ENCODE measurements at places on chromosomes 2 and 18. TPM values are rescaled to one million over a fixed set of nuclear protein-coding genes. Genes with fewer than 3 reads are reported as not detected.

FSHR gene
- 0.31 TPM for total RNA-seq

NEB gene
- total RNA-seq = 1,157 TPM

LHCGR gene
- total RNA-seq = 0.44 TPM

CPO gene
- 0.13 TPM for total RNA-seq

LRRC30 gene
- 6.5 TPM for total RNA-seq

KCNIP3 gene
- 5.8 TPM for total RNA-seq

MRPL44 gene
- 30.9 TPM for total RNA-seq

SERPINB5 gene
- total RNA-seq = not detected

ANKRD62 gene
- total RNA-seq = not detected

RBFA gene
- 26.1 TPM for total RNA-seq

CABYR gene
- total RNA-seq = 2.8 TPM

ALLC gene
- 0.09 TPM for total RNA-seq

L3MBTL4 gene
- 4.2 TPM for total RNA-seq

RHBDD1 gene
- 27.6 TPM for total RNA-seq

WNT6 gene
- total RNA-seq = 0.09 TPM

C2orf92 gene
- total RNA-seq = 9.1 TPM

REG3G gene
- total RNA-seq = not detected

SRD5A2 gene
- total RNA-seq = under 0.01 TPM

MOB4 gene
- total RNA-seq = 35.1 TPM

ZNF385B gene
- total RNA-seq = 3.9 TPM

NDUFS1 gene
- 99.3 TPM for total RNA-seq

IL36G gene
- 0.31 TPM for total RNA-seq

MALL gene
- total RNA-seq = 6.3 TPM

CNDP1 gene
- total RNA-seq = 0.13 TPM

TNFRSF11A gene
- 2.0 TPM for total RNA-seq

SP5 gene
- 5.0 TPM for total RNA-seq

PPP1R1C gene
- total RNA-seq = 0.40 TPM

AGAP1 gene
- 19.1 TPM for total RNA-seq

ACTR3 gene
- 107 TPM for total RNA-seq

ANO7 gene
- 0.35 TPM for total RNA-seq

GPBAR1 gene
- 1.3 TPM for total RNA-seq

LYPD6 gene
- total RNA-seq = 2.0 TPM

SPHKAP gene
- total RNA-seq = 26.2 TPM

LINC00305 gene
- total RNA-seq = not detected

UGT1A4 gene
- total RNA-seq = not detected

APCDD1 gene
- total RNA-seq = 6.3 TPM

ASPRV1 gene
- 2.6 TPM for total RNA-seq

MYO1B gene
- 94.1 TPM for total RNA-seq

KCNG3 gene
- 0.09 TPM for total RNA-seq

TLX2 gene
- total RNA-seq = not detected

TP53I3 gene
- total RNA-seq = 35.5 TPM

CNGA3 gene
- total RNA-seq = 0.40 TPM

FBXO41 gene
- 0.09 TPM for total RNA-seq

DCC gene
- total RNA-seq = 0.13 TPM

BARD1 gene
- total RNA-seq = 36.9 TPM

RAB6C gene
- total RNA-seq = 0.09 TPM

LIMS4 gene
- 3.8 TPM for total RNA-seq

ANKRD30BL gene
- total RNA-seq = 0.22 TPM

POTEI gene
- total RNA-seq = not detected

BCL11A gene
- 1.1 TPM for total RNA-seq

NYAP2 gene
- total RNA-seq = 0.40 TPM

Data from muscle of leg (tissue), 16 donors.